ENCODE measurements at places on chromosomes 5 and 9.

DNA sequence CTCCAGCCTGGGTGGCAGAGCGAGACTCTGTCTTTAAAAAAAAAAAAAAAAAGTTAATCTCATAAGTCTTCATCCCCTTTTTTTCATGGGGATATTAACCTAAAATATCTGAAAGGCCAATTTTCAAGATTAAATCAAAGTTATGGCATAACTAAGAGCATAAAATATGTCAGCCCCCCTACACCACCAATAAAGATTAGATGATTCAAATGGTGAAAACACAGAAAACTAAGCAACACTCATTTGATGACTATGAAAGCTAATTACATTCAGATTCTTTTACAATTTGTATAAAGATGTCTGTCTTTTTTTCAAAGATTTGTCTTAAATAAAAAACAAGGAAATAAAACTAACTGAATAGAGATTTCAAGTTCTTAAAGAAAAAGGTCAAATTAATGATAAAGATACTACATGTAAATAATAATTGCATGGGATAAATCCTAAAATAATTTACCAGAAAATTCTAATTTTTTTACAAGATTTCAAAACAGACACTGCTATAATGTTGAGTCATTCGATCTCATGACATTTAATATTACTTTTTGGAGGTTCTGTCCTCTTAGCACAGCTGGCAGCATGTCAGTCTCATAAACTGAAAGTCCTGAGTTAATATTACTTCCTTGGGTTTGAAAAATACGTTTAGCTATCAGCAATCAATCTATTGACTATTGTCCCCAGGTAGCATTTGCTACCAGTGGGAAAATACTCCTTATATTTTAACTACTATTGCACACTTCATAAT lies 112.9 kb downstream of the KIAA0825 start:
- DNase-seq: no peak

- no peak for DNase-seq
These were observed 305.2 kb upstream of the DAB2 start for GRCh38 chr5:39730006-39730405.

DNA sequence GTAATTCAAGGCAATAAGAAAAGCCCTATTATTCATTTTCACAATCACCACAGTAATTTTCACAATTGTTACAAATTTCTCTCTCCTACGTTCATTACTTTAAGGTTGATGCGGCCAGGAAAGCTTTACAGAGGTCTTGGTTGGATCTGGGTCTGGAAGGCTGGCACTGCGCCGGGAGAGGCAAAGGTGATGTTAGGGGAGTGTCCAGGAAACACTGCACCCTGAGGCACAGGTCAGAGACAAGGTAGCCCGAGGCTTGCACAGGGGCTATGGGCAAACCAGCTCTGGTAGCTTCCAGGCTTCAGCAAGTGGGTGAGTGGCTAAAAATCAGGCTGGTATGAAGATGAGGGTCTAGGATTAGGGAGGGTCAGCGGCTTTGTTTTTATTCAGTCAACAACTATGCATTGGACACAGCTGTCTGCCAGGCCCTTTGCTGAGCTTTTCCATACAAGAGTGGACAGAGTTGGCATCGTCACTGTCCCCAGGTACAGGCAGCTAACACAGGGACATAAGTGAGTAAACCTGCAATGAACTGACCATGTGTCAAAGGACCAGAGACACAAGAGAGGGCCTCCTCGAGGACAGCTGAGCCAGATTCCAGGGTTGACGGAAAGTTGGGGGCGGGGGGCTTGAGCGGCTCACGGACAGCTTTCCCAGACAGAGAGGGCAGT lies 12.4 kb upstream of the TENT4A start:
- no peak for DNase-seq

GRCh38 chr9:20307621-20308020 lies 314.7 kb downstream of the MLLT3 start:
- no peak for DNase-seq

DNA sequence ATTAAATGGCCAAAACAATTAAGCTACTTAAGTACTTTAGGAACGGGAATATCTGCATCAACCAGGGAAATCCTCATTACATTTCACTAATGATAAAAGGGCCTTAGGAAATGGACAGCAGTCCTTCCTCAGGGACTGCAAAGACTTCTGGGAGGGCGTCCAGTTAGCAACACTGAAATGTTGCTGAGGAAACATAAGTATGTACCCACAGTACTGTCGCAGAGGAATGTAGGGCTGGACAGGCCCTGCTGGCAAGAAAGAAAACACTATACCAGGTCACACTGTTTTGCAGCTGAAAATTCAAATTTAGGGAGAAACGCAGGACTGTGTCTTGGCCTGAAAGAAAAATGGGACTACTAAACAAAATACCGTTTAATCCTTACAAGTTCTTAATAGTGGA lies 1.3 kb downstream of the C5orf15 start:
- no peak for DNase-seq

DNA sequence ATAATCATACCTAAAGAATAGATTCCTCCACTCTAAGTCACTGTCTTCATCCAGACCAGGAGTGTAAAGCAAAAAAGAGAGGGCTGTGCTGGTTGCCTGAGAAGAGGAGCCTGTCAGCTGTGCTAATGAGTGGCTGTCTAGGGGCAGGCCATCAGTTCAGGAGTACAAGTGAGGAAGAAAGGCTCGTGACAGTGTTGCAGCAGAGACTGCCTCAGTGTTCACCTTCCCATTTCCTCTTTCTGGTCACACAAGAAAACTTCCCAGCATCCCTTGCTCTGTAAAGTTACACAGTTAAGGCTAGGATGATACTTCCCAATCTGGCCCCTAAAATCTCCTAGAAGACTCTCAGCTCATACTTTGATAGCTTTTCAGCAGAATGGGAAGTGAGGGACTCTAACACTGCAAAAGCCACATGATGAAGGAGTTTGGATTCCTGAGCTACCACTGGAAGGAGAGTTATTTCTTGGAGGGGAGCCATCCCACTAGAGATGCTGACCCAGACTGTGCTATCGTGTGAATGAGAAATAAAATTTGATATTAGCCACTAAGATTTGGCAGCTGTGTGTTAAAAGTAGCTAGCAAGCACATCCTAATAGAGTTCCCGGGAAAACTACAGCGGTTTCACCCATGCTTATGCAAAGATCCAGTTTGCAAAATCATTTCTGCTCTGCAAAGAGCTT lies 67.1 kb downstream of the ADAMTS12 start:
- no peak for DNase-seq

DNA sequence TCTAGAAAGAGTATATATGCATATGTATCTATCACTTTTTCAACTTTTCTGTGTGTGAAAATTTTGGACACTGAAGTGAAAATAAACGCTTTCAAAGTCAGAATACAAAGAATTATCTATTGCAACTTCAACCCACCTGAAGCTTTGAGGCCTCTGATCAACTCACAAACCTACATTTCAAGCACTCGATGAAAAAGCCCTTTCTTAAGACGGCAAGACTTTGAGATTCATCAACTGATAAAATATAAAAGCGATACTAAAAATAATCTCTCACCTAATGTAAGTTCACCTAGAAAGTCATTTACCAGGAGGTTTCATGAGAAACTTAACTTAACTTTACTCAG lies 1.2 kb downstream of the GOLPH3 start:
- no peak for DNase-seq

Data from Caco-2 (cell line).